ENCODE measurements at places on chromosomes 13 and 19. TPM values are rescaled to one million over a fixed set of nuclear protein-coding genes. Genes with fewer than 3 reads are reported as not detected.

KIR3DL1 gene
- total RNA-seq, result not detected

CADM4 gene
- 1.4 TPM for total RNA-seq

HRC gene
- 1.3 TPM for total RNA-seq

- DNase-seq, result no peak
Measured at GRCh38 chr13:23506807-23507291, 63.4 kb upstream of the TNFRSF19 start.

DNA sequence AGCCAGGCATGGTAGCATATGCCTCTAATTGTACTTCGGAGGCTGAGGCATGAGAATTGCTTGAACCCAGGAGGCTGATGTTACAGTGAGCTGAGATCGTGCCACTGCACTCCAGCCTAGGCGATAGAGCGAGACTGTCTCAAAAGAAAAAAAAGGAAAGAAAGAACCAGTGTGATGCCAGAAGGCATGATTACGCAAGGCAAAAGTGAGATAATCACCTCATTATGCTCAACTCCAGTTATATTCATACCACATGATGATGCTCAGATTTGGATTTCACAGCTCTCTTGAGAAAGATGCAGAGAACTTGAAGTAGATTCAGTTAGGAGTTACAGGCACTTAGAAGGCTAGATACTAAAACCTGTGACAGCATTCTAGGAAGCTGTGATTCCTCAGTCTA is 21.8 kb downstream of the RCBTB1 start:
- no peak for DNase-seq

DNA sequence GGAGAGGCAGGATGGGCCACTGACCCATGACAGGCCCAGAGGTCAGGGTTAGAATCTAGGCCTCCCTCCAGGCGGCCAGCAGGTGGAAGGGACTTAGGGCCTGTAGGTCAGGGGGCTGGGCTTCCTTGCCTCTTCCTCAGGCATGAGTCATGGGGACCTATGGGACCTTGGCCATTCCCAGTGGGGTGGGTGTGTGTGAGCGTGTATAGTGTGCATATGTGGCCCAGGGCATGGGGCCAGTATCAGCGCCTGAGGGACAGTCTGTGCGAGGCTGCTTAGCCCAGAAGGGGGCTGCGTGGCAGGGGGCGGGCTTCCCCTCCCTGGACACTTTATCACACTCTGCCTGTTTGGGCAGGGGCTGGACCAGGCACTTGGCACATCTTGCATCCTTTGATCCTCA is 13.3 kb downstream of the KCTD15 start:
- DNase-seq, result no peak
